ENCODE measurements at places on chromosomes 4 and X.

GRCh38 chrX:41822892-41823291 is 98.9 kb downstream of the GPR82 start:
- no peaks in the 10 kb centered on the region for H3K36me3 ChIP-seq
- DNase-seq: no peak
- peaks cover 1% of the 10 kb centered on the region for H3K4me1 ChIP-seq

GRCh38 chr4:70660106-70660505 is 6.2 kb downstream of the JCHAIN start:
- H3K27me3 ChIP-seq: no peaks in the 10 kb centered on the region
- no peaks in the 10 kb centered on the region for H3K36me3 ChIP-seq
- no peaks in the 10 kb centered on the region for H3K4me1 ChIP-seq
- no peak overlapping the region for H3K27ac ChIP-seq

DNA sequence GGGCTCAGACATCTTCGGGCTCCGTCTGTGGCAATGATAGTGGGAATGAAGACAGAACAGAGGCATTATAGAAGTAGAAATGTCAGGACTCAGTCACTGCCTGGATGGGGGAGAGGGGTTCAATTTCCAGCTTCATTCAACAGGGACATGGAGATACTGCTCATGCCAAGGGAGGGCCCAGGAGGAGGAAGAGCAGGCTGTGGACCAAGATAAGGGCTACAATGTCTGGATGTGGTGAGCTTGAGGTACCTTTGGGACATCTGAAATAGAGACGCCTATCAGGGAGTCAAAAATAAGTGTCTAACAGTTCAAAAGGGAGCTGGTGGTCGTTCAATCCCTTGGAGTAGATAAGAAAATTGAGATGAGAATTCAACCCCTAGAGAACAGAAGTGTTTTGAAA is 34.5 kb downstream of the ELF4 start:
- no peaks in the 10 kb centered on the region for H3K27me3 ChIP-seq
- no peaks in the 10 kb centered on the region for H3K4me1 ChIP-seq
- peaks cover 13% of the 10 kb centered on the region for H3K36me3 ChIP-seq

DNA sequence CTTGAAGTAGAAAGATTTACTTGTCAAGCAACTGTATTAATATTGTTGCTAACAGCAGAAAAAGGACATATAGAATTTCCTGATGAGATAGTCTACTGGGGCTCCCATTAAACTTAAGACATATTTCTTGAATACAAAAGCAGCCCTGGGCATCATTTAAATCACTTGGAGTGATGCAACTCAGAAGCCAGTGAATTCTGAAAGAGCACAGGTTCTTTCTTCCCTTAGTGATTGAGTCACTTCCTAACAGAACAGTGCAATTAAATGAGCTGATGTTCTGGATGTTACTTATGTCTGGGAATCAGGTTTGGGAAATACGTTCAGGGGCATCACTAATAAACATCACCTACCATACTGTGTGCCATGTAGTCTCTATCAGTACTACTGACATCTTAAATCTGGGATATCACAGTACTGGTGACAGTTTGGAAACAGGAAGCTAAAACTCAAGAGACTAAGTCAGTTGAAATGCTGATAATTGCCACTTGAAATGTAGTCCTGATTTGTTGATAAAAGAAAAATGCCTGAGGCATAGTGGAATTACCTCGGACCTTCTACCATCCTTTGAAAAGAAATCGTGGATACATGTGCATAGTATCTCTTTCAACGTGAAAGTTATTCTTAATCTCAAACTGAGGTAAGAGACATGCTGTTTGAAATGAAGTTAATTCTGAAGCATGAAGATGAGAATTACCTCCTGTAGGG is 249.2 kb upstream of the GPRIN3 start:
- H3K36me3 ChIP-seq: no peaks in the 10 kb centered on the region
- no peak overlapping the region for H3K4me3 ChIP-seq
- H3K27me3 ChIP-seq: no peaks in the 10 kb centered on the region
- no peak overlapping the region for H3K27ac ChIP-seq
- peak; percentile 27 for DNase-seq

GRCh38 chr4:111849746-111850284 is 295.4 kb upstream of the FAM241A start:
- no peaks in the 10 kb centered on the region for H3K36me3 ChIP-seq
- no peak for DNase-seq
- no peak overlapping the region for H3K27ac ChIP-seq
- H3K4me3 ChIP-seq: no peak overlapping the region
- no peaks in the 10 kb centered on the region for H3K4me1 ChIP-seq

GRCh38 chrX:54177306-54177705 is 5.7 kb downstream of the FAM120C start:
- no peak for DNase-seq
- H3K36me3 ChIP-seq: peaks cover 4% of the 10 kb centered on the region
- no peak overlapping the region for H3K4me3 ChIP-seq
- H3K4me1 ChIP-seq: peaks cover 5% of the 10 kb centered on the region

- no peak overlapping the region for H3K27ac ChIP-seq
- no peaks in the 10 kb centered on the region for H3K36me3 ChIP-seq
- peaks cover 13% of the 10 kb centered on the region for H3K27me3 ChIP-seq
- no peak for DNase-seq
- no peak overlapping the region for H3K4me3 ChIP-seq
- no peaks in the 10 kb centered on the region for H3K4me1 ChIP-seq
Measured at GRCh38 chr4:73843369-73843768, 6.9 kb downstream of the CXCL6 start.

GRCh38 chrX:37896511-37896890 is 49.1 kb upstream of the DYNLT3 start:
- no peaks in the 10 kb centered on the region for H3K27me3 ChIP-seq
- H3K36me3 ChIP-seq: no peaks in the 10 kb centered on the region
- no peaks in the 10 kb centered on the region for H3K4me1 ChIP-seq
- no peak overlapping the region for H3K27ac ChIP-seq
- peak; percentile 8 for DNase-seq
- H3K4me3 ChIP-seq: no peak overlapping the region

GRCh38 chr4:51906167-51906958 is 63.4 kb downstream of the DCUN1D4 start:
- H3K36me3 ChIP-seq: peaks cover 24% of the 10 kb centered on the region
- peaks cover 2% of the 10 kb centered on the region for H3K4me1 ChIP-seq
- peak; percentile 47 for DNase-seq
- peak overlapping the region; percentile 18 for H3K27ac ChIP-seq

DNA sequence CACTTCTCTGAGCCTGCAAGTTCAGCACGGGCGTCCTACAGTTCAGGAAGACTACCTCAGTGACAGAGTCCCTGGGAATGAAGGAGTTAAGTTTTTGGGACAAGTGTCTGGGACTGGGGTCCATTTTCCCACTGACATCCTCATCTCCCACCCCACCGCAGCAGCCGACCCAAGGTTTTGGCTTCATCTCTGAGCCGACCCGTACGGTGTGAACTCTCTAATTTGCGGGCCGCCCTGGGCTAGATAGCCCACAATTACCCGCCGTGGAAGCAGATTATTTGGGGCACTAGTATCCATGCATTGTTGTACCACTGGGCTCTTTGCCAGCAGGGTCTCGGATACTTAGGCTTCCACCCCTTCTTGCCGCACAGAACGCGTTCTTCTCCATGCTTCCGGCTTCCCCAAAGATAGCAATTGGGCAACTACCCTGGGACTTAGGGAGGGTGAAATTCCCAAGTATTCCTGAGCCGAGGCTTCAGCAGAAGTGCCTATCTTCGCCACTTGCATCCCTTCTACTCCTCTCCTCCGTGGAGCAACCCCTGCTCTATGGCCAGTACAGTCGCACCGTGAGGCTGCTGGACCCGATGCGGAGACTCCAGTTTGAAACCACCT is 2.4 kb downstream of the IL1RAPL2 start:
- H3K27me3 ChIP-seq: peaks cover 22% of the 10 kb centered on the region
- no peak overlapping the region for H3K4me3 ChIP-seq
- H3K27ac ChIP-seq: no peak overlapping the region
- no peak for DNase-seq

- no peaks in the 10 kb centered on the region for H3K4me1 ChIP-seq
- H3K4me3 ChIP-seq: no peak overlapping the region
- no peaks in the 10 kb centered on the region for H3K36me3 ChIP-seq
- no peaks in the 10 kb centered on the region for H3K27me3 ChIP-seq
- H3K27ac ChIP-seq: no peak overlapping the region
Measured at GRCh38 chr4:181140037-181140603, 1103.1 kb upstream of the TENM3 start.

Measured in IMR-90 (cell line).